ENCODE measurements at places on chromosomes 11 and 22.

- no peak for DNase-seq
Observed at GRCh38 chr11:119420631-119421030, 2.3 kb downstream of the THY1 start.

- no peak for DNase-seq
Observed at GRCh38 chr22:42225841-42226240, 44.6 kb downstream of the TCF20 start.

GRCh38 chr11:7894251-7894650 lies 36.8 kb downstream of the OR10A6 start:
- no peak for DNase-seq

DNA sequence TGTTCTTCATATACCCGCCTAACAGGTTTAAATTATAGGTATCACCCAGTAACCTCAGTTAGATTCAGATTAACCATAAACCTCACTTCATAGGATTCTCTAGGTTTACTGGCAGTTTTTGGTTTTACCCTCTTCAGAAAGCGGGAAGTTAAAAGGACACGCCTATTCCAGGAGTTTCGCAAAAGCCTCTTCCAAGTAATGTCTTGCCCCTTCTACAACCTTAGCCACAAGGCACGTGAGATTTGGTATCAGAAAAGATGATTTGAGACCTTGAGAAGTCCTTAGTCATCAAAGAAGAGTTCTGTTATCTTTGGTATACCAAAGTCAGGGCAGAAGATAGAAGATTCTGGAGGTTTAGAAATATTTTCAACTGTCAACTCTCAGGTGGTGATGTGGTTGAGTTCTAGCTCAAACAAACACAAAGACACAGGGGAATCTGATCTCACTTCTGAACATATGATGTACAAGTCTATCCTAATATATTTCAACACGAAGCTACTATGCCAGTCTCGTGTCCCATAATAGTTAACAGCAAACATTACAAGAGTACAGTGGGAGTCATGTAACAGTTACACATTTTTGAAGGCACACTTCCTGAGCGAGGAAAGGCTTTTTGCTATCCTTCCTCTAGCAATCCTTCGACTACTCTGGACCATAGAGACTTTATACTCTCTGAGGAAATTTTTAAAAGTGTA lies 103.5 kb downstream of the USP35 start:
- DNase-seq = no peak

- no peak for DNase-seq
Observed at GRCh38 chr11:1468473-1469066, 18.0 kb downstream of the MOB2 start.

DNA sequence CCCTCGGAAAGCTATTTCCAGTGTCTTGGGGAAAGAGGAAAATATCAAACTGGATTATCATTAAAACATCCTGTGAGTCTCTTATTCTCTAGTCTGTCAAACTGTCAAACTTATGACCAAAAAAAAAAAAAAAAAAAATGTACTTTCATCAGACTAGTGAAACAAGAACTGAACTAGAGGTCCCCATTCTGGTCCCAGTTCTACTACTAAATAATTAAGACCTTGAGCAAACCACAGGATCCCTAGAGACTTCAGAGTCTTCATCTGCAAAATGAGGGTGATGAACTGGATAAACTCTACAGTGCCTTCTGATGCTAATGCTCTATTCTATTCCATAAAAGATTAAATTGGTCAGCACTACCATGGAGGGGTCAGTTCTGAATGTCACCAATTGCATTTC lies 105.8 kb downstream of the SERGEF start:
- DNase-seq = no peak

- no peak for DNase-seq
Observed at GRCh38 chr11:108916290-108916689, 251.4 kb downstream of the DDX10 start.

GRCh38 chr22:39290724-39291161 lies 28.7 kb downstream of the RPL3 start:
- DNase-seq = no peak

GRCh38 chr22:46045459-46046298 lies 68.7 kb upstream of the WNT7B start:
- no peak for DNase-seq

DNA sequence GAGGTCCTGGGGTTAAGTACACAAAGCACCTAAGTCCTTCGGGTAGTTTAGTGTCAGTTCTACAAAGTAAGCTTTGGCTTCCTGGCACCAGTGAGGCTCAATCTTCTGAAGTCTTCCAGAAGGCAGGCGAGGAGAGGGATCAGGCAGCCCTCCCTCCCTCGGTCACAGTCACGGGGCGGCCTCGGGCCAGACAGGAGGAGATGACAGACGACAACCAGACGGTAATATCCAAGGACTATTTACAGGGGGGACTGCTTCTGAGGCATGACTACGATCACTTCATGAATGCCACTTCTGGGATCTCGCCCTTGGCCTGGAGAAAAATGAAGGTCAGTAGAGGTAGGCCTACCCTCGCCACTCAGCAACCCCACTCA lies 383 bp upstream of the TMEM223 start:
- peak; percentile 53 for DNase-seq

GRCh38 chr11:76891285-76891684 lies 30.6 kb downstream of the ACER3 start:
- peak; percentile 22 for DNase-seq

GRCh38 chr11:93287434-93287833 lies 43.1 kb upstream of the DEUP1 start:
- no peak for DNase-seq

DNA sequence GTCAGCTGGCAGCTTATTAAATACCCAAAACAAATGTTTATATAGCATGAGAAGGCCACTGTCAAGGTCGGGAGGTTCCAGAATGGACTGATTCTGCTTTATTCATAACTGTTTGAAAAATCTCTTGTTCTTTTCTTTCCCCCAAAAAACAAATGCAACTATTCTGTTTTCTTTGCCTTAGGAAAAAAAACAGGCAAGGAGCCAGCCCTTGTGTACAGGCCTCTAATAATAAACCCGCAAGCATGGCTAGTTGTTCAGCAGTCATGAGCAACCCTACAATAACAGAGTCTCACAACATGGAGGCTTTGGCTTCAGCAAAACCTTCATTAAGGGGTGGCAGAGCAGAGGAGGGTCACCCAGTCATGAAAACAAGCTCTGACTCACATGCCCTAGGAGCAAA lies 191.7 kb downstream of the KIRREL3 start:
- no peak for DNase-seq

- DNase-seq = no peak
Observed at GRCh38 chr22:27971926-27972325, 52.9 kb upstream of the PITPNB start.

GRCh38 chr11:78432058-78432515 lies 14.5 kb upstream of the GAB2 start:
- DNase-seq = no peak

- no peak for DNase-seq
Observed at GRCh38 chr11:119523539-119524157, 100.7 kb upstream of the THY1 start.

Measured in SK-N-DZ (cell line).